Activated T-helper 1 cell treated with anti-CD3 and anti-CD28 coated beads, Interleukin-2, amount 50 U/mL, for 16 hours (primary cell): ENCODE measurements at places on chromosomes 6 and 20.
A peak's percentile ranks its signal among the peaks of the same experiment; 100 is the strongest.

DNA sequence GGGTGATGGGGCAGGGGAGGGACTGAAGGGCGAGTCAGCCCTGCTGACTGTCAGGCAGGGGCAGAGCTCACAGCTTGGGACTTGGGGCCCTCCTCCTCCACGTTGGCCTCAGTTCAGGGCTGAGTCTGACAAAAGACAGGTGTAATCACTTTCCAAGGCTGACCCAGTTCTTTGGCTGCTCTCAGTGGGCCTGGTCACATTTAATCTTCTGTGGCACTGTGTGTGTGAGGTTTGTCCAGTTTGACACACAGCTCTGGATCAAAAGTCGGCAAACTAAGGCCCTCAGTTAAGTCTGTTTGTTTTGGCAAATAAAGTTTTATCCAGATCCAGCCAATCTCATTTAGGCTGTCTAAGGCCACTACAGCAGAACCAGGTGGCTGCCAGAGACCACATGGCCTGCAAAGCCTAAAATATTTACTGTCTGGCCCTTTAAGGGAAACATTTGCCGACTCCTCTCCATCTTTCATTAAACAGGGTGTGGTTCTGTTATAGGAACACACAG, 5.1 kb upstream of the MAP1LC3A start:
- no peak for DNase-seq

DNA sequence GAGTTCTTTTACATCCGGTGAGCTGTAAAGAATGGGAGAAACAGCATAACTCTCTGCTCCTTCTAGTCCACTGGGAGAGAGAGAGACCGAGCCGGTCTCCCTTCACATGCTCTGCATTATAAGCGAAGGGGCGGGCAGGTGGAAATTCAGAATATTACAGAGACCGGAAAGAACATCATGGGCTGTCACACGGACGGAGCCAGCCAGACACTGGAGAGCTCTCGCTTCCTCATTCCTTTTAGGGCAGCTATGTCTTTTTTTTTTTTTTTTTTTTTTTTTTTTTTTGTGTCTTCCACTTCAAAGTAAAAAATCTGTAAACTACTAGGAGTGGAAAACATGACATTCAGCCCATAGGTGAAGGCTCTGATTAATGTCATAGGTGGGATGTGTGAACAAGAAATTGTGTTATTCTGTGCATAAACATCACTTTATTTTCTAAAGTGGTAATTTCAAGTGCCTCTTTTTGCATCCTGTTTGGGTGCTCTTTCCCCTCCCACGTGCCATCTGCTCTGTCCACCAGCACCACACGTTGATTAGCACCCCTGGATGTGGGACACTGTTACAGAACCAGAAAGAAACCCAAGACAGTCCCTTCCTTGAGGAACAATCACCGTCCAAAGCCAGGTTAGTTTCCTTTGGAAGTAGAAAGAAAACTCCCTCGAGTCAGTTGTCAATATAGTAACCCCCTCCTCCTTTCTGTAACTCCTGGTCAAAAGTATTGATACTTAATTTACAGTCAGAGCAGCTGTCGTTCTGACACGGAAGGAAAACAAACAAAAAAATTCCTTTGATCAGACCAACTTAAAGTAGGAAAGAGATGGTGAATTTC, at the start of gene TAGAP:
Gene TAGAP, minus strand, starts transcription at position 93 of the 829 bp plus-strand sequence. CDS start 845 bp downstream, outside the sequence.
- peak; percentile 75 for DNase-seq

GRCh38 chr20:32072168-32072750, 20.2 kb downstream of the HCK start:
- no peak for DNase-seq

GRCh38 chr6:46357591-46357990, 133.7 kb downstream of the RCAN2 start:
- DNase-seq = no peak

GRCh38 chr20:22921595-22922421, 113.3 kb upstream of the SSTR4 start:
- DNase-seq = no peak
